Right cardiac atrium (tissue), 5 donors: ENCODE measurements at places on chromosomes 12 and 14. TPM values are rescaled to one million over a fixed set of nuclear protein-coding genes. Genes with fewer than 3 reads are reported as not detected.
A peak's percentile ranks its signal among the peaks of the same experiment; 100 is the strongest.

DNA sequence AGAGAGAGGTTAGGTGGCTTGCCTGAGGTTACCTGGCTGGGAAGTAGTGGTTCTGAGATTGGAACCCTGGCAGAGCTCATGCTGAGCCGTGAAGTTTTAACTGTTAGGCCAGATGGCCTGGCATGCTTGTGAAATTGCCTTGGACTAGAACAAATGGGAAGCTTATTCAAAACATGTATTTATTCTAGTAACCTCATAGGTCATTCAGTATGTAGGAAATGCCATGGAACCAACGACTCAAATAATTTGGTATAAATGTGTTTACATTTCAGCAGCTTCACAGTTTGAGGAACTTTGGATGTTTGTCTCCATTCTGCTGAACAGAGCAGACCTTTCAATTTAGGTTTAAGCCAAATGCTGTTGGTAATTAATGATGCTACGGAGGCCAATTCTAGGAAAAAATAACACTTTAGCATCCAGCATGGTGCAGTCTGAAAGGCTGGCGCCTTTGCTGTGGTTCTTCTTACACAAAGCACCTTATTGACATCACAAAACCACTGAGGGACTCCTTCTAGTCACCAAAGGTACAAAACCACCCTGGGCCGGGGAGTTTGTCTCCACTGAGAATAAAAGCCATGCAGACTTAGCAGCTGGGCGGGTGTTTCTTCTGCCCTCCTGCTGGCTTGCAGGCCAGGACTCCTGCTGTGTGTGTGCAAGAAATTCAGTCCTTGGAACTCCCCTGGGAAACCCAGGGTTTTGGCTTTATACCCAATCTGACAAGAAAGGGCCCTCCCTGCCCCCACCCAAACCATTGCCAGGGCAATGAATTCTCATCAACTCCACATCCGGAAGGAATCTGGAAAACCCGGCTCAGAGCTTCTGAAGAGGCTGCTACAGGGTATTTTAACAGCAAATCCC is 64.2 kb downstream of the ELK3 start:
- DNase-seq, result peak; percentile 81

- DNase-seq, result no peak
Observed at GRCh38 chr12:16037533-16037932, 126.4 kb downstream of the DERA start.

The DNAI7 gene
- total RNA-seq, result 0.83 TPM

The RNASE7 gene
- not detected for total RNA-seq

DNA sequence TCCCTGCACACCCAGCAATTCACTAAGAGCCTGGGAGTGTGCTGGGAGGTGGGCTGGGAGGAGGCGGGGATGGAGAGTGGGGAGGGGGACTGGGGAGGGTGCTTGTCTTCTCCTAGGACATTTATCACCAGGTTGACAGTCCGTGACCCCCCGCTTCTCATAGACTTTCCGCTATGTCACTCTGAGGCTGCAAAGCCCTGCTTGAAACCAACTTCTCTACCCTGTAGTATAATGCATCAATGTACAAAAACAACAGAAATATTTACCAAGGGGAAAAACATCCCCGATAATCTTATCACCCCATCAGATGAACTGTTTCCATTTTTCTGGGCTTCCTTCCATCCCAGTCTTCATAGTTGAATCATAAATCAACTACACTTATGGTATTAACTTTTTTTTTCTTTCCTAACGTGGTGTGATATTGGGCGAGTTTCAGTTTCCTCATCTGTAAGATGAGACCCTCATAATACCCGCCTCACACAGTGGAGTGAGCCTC is 28.6 kb upstream of the BATF start:
- DNase-seq, result no peak

The ALX1 gene
- not detected for total RNA-seq

The CDKN3 gene
- 7.6 TPM for total RNA-seq

The ADCY6 gene
- 99.9 TPM for total RNA-seq

GRCh38 chr12:131900397-131900796 is 6.0 kb downstream of the ULK1 start:
- DNase-seq, result peak; percentile 54

DNA sequence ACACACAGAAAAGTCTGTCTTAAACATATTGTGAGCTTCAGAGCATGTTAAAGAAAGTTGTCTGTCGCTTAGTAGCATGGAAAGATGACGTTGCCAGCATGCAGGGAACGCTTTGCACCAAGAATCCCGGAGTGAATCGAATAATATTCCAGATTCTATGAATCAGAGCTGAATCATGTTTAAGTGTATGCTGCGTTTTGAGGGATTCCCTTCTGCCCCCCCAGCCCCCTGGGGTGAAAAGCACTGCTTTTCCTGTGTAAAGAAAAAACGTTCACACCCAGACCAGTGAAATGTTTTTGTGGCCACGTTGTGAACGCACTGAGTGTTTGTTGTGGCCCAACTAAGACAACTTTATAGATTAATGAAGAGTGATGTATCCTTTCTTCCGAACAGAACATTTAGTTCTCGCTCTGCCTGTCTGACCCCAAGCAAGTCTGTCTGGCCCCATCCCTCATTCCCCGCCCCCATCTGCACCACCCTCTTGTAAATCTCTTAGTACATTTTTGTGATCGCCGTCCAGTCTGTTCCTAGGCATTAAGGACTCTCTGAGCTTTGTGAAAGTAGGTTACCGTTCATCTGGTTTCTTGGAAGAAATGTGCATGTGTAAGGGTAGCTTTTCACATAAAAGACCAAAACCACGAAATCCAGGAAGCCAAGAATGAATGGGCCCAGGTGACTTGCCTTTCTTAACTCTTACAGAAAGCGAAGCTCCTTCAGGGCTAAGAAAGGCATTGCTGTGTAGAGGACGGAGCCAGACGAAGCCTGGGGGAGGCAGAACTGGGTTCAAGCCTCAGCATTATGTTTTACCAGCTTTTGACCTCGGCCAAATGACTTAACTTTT is 103.0 kb downstream of the SAMD4A start:
- no peak for DNase-seq

The WNT5B gene
- total RNA-seq, result 3.3 TPM
